ENCODE measurements at places on chromosomes 12 and 14. TPM values are rescaled to one million over a fixed set of nuclear protein-coding genes. Genes with fewer than 3 reads are reported as not detected.

GRCh38 chr12:50621399-50622300 is 116.9 kb downstream of the DIP2B start:
- DNase-seq: peak; percentile 41

GRCh38 chr12:132569856-132570480 is 40.4 kb downstream of the LRCOL1 start:
- no peak for DNase-seq

GRCh38 chr12:26880625-26881024 is 47.6 kb upstream of the ITPR2 start:
- DNase-seq: no peak

DNA sequence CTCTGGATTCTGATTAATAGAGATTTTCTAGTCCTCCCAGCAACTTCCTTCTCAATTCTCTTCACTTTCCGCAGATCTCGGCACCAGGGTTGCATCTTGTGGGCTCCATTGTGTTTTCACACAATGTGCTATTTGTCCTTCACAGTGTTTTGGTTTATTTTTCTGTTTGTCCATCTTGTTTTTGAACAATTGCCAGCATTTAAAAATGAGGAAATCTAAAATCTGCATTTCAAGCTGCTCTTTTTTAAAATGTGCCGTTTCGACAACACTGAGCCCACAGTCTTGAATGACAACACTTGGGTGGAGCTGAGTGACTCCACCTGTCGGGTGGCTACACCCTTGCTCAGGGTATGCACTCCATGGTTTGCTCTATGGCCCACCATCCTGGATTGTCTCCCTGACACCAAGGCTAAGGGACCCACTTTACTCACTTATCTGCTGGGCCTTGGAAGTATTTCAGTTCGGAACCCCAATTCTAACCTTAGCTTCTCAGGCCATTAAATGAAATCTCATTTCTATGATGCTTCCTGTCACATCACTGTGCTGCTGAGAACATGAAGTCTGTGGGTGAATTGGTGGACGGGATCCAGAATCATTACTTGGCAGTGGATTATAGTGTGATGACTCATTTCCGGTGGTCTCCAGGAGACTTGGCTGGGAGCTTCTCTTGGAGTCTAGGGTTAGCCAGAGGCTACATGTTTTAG is 3.4 kb upstream of the MYRFL start:
- no peak for DNase-seq

Gene P2RX2
- 0.78 TPM for polyA plus RNA-seq

Measured in stomach (tissue), 19 donors.